Heart left ventricle (tissue), 16 donors: ENCODE measurements at places on chromosomes 5 and 9. TPM values are rescaled to one million over a fixed set of nuclear protein-coding genes. Genes with fewer than 3 reads are reported as not detected.
A peak's percentile ranks its signal among the peaks of the same experiment; 100 is the strongest.

Gene LIFR
- total RNA-seq = 37.9 TPM

Gene PCA3
- not detected for total RNA-seq

- DNase-seq = peak; percentile 87
Measured at GRCh38 chr9:14314424-14314928, 535 bp upstream of the NFIB start.

GRCh38 chr5:111744455-111744854 is 12.5 kb downstream of the NREP start:
- no peaks in the 10 kb centered on the region for H3K27me3 ChIP-seq
- no peaks in the 10 kb centered on the region for H3K36me3 ChIP-seq
- H3K4me3 ChIP-seq = no peak overlapping the region
- peaks cover 71% of the 10 kb centered on the region for H3K4me1 ChIP-seq
- no peak overlapping the region for H3K27ac ChIP-seq
- DNase-seq = no peak

DNA sequence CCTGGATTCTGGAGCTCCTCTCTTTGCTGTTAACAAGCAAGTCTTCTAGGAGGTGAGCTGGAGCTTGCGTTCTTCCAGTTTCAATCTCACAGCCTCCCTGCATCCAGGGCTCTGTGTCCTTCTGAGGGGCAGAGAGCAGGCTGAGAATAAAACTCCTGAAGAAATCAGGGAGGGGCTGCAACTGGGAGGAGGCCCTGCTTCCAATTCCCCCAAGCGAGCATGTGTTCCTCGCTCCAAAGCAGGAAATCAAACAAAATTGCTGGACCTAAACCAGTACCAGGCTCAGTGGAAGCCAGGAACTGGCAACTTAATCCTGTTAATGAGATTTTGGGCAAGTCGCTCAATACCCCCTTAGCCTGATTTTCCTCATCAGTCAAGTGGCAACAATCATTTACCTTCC is 181.8 kb downstream of the ASTN2 start:
- no peak overlapping the region for H3K27ac ChIP-seq
- H3K4me3 ChIP-seq = no peak overlapping the region

DNA sequence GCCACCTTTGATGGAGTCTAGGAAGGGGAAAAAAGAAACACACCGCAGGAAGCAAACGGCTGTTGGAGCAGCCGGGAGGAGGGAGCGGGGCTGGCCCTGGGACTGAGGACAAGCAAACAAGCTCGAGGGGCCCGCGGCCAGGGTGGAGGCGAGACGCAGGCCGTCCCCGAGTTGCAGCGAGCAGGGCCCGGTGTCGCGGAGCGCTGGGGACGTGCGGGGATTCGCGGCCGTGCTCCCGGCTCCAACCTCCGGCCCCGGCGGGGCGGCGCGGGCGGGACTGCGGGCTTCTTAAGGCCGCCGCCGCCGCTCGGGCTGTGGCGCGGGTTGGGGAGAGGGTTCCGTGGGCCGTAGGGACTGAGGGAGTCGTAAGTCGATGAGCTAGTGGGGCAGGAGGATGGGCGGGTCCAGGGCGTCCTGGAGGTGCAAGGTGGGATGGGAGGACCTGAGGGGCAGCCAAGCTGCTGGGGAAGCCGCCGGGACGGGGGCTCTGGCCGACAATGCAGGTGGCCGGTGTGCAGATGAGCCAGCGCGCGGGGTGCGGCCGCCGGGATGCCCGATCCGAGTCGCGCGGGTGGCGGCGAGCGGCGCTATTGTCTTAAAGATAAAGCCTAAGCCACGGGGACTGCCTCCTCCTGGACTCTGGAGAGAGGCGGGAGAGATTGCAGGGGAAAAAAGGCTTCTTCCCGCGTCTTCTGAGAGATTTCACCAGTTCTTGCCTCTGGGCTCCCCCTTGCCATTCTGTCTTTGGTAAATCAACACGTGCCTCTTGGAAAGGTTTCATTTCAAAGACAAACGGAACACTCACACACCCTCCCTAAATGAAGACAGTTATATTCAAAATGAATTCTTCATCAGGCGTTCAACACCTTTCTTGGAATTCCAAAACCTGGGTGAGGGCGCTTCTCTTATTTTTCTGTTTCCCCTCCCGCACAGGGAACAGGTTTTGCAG is 1.6 kb upstream of the HAPLN1 start:
- H3K36me3 ChIP-seq = no peaks in the 10 kb centered on the region
- H3K4me1 ChIP-seq = no peaks in the 10 kb centered on the region
- no peak overlapping the region for H3K27ac ChIP-seq
- peak overlapping the region; percentile 47 for H3K4me3 ChIP-seq

- no peaks in the 10 kb centered on the region for H3K27me3 ChIP-seq
- no peak for DNase-seq
- no peaks in the 10 kb centered on the region for H3K4me1 ChIP-seq
- no peak overlapping the region for H3K27ac ChIP-seq
Measured at GRCh38 chr5:136998854-136999357, 500.2 kb downstream of the SPOCK1 start.
